Activated CD4-positive, alpha-beta T cell treated with anti-CD3 and anti-CD28 coated beads for 24 hours (primary cell): ENCODE measurements at places on chromosomes 1 and 21.

- no peak for DNase-seq
Measured at GRCh38 chr1:108845446-108845845, 11.4 kb downstream of the AKNAD1 start.

- no peak for DNase-seq
Measured at GRCh38 chr1:153705484-153705883, 22.4 kb upstream of the INTS3 start.

- no peak for DNase-seq
Measured at GRCh38 chr1:29129916-29130315, 6.2 kb upstream of the TMEM200B start.

DNA sequence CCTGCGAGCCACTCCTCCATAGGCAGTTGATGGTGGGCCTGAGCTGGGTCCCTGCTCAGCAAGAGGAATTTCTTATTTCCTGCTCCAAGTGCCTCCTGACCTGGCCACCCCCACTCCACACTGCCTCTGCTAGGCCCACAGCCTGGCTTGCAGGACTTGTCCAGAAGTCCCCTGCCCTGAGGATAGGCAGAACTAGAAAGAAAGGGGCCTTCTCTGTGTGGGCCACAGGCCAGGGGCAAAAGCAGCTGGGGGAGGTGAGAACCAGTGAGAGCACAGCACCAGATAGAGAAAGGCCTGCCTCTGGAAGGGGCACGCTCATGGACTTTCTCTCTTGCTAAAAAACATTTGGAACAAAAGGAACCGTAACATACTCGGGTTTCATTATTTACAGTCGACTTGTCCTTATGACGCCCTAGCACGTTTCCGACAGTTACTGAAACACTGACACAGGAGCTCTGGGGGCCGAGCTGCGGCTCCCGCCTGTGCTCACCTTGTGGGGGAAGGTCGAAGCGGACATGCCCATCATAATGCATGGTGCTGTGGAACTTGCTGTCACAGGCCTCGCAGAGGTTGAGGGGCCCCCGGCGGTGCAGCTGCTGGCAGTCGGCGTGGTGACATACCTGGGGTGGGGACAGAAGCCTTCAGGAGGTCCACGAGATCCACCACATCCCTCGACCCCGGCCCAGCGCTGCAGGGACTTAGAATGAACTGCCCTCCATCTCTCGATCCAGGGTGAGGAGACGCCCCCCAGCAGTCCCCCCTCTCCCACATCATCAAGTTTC is 11.3 kb upstream of the TNFRSF25 start:
- no peak for DNase-seq

GRCh38 chr21:30248844-30249243 is 32.9 kb upstream of the CLDN8 start:
- no peak for DNase-seq

- DNase-seq, result no peak
Measured at GRCh38 chr1:9444532-9444931, 94.7 kb upstream of the SLC25A33 start.

DNA sequence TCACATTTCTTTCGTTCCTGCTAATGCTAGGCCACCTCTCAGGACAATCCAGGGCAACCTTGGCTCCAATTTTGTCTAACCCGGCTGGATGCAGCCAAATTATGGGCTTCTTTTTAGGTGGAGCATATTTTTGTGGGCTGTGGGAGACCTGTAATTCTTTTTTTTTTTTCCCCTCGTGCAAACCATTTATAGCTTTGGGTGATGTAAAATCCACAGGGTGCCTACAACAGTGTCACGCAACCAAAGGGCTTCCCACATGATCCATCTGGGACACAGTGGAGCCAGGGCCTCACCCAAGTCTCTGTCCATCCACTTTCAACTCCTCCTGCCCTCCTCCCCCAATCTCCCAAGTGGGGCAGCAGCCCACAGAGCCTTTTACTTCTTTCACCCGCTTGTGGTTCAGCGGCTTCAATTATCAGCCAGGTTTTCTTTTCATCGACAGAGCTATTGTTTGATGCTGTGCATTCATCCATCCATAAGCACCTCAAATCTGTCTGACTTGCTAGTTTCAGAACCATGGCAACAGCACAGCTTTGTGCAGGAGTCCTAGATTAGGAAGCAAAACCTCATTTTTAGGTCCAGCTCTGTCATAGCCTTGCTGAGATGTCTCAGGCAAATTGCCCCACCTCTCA is 10.0 kb upstream of the OVAAL start:
- DNase-seq, result no peak

GRCh38 chr21:36184545-36184944 is 27.9 kb downstream of the DOP1B start:
- DNase-seq, result no peak

- DNase-seq, result no peak
Measured at GRCh38 chr1:202320081-202320405, 21.7 kb downstream of the UBE2T start.

DNA sequence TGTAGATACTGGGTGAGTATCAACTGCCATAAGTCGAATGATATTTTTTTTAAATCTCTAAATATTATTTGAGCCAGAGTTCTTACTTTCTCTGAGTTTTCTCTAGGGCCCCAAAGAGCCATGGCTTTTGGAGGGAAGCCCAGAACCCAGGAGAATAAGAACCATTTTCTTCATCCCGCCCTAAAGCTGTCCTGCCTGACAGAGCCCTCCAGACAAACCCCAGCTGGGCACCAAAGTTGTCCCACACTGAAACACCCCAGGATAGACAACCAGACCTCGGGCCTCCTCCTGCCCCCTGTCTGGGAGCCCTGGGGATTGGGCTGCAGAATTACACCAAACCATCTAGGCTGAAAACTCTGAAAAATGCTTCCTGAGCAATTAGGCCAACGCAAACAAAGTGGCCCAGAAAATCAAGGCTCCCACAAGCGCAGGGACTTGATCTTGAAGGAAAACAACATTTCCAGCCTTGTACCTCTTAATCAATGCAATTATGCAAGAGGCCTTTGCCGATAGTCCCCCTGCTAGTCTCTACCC is 113.1 kb downstream of the RRAGC start:
- no peak for DNase-seq

DNA sequence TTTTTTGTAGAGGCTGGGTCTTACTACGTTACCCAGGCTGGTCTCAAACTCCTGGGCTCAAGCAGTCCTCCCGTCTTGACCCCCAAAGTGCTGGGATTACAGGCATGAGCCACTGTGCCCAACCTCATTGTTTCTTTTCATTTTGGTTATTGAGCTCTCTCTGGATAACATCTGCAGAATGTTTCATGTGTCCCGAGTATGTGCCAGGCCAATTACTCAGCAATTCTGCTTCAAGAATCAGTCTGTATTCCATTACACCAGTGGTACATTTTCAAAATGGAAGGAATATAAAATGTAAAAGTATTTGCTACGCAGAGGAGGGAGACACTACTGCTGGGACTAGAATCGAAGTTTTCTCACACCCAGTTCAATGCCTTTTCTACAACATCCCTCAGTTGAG is 1.7 kb upstream of the ELOA start:
- no peak for DNase-seq

- DNase-seq, result no peak
Measured at GRCh38 chr1:42733415-42734200, 6.4 kb downstream of the CLDN19 start.

GRCh38 chr21:26850116-26850643 is 5.0 kb upstream of the ADAMTS1 start:
- no peak for DNase-seq

- DNase-seq, result no peak
Measured at GRCh38 chr1:54413295-54413694, 7.1 kb upstream of the SSBP3 start.

DNA sequence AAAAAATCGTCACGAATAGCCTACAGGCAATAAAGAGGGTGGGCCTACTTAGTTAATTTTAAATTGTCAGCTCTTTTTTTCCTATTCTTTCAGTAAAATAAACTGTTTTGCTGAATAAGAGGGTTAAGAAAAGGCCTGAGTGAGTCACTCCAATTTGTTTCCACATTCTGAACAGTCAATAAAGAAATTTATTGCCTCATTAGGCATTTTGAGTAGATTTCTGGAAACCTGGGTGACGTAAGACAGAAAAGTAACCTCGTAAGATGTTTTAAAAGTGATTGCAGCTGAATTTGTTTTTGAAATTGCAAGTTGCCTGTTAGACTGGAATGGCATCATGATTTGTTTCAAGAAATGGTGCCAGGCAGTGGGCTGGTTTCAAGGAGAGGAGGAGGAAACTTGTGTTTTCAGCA is 439.3 kb downstream of the USP25 start:
- no peak for DNase-seq

- DNase-seq, result no peak
Measured at GRCh38 chr1:48039088-48040054, 42.2 kb upstream of the TRABD2B start.

- no peak for DNase-seq
Measured at GRCh38 chr1:213163278-213163711, 112.3 kb downstream of the RPS6KC1 start.

DNA sequence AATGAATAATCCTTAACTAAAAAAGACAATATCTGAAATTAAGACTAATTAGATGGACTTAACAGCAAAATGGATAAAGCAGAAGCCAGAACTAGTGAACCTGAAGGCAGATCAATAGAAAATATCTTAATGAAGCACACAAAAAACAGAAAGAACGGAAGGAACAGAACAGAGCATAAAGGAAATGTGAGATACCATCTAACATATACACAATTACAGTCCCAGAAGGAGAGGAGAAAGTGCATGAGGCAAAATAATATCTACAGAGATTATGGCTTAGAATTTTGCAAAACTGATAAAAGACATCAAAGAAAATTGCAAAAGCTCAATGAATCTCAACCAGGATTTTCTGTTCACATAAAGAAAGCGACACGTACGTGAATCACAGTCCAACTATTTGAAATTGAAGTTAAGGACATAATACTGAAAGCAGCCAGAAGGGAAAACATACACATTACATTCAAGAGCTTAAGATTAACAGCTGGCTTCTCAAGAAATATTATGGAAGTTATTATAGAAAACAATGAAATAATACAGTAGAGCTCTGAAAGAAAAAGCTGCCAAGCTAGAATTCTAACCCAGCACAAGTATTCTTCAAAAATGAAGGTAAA is 182.0 kb downstream of the CDC42BPA start:
- no peak for DNase-seq
